ENCODE measurements at places on chromosomes 11 and 22.

DNA sequence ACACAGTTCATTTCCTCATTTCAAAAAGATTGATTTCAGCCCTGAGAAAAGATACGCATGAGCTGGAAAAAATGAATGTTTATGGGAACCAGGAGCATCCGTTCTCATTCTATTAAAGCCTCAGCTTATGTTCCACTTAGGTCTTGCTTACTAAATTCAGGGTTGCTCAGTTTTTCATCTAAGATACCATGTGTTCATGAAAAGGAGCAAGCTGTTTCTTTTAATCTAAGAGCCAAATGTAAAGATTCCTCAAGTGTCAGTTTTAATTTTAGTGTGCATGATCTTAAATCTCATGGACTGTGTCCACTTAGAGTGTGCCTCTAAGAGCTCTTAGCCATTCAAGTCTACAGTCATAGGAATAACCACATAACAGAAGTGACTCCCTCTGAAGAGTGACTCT is 141.5 kb upstream of the ARHGAP42 start:
- DNase-seq = no peak

DNA sequence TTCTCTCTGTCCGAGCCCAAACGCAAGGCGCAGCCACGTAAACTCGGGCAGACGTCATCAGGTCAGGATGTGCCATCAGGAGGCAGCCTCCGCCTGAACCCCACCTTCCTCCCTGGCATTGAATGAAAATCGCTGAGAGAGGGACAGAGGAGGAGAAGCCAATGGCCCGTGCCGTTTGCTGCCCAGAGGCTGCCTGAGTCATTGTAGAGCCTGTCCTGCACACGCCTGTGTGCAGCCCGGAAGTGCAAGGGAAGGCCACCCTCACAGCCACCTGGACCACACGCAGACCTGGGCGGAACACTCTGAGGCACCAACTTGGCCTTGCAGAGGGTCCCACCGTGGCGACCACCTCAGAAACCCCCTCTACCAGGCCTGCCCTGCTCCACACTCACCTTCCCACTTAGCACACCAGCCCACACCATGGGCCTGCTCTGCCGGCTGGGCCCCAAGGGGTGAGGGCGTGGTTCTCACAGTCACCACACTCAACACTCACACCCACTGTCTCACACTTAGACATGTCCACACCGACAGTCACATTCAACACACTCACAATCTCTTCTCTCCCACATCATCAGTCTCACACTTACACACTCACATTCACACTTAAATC is 9.1 kb downstream of the CHID1 start:
- no peak for DNase-seq

DNA sequence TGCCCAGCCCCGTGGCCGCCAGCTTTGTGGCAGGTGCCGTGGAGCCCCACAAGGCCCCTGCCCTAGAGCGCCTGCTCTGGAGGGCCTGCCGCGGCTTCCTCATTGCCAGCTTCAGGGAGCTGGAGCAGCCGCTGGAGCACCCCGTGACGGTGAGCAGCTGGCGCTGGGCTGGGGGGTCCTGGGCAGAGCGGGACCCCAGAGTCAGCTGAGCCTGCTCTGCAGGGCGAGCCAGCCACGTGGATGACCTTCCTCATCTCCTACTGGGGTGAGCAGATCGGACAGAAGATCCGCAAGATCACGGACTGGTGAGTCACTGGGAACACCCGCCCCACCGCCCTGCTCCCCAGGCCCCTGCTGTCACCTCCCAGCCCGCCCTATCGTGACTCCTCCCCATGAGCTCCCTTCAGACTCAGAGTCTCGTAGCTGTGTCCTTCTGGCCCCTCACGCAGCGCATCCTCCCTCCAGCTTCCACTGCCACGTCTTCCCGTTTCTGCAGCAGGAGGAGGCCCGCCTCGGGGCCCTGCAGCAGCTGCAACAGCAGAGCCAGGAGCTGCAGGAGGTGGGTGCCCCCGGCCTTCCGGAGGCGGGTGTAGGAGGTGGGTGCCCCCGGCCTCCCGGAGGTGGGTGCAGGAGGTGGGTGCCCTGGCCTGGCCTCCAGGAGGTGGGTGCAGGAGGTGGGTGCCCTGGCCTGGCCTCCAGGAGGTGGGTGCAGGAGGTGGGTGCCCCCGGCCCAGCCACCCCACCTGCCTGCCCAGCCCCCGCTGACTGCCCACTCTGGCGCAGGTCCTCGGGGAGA is 4.7 kb downstream of the TCIRG1 start:
- DNase-seq = no peak

GRCh38 chr11:114377612-114378267 is 22.6 kb downstream of the C11orf71 start:
- no peak for DNase-seq

- DNase-seq = no peak
Observed at GRCh38 chr22:19900707-19901436, 40.7 kb upstream of the COMT start.

DNA sequence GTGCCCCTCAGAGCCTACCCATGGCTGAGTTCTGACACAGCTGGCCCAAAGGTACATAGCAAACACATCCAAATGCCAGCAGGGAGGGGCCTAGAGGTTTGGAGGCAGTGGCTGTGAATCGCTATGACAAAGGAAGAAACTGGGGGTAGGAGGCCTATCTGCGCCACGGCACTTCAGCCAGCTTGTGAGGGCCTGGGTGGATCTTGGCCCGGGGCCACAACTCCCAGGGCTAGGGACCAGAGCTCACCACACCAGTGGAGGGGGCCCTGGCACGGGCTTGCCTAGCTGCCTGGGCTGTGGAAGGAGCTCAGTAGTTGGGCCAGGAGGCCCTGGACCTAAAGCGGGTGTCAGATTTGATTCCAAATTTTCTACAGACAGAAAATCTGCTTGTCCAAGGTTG is 9.4 kb upstream of the NAP1L4 start:
- no peak for DNase-seq

- DNase-seq = no peak
Observed at GRCh38 chr11:103633819-103634590, 402.4 kb upstream of the DDI1 start.

DNA sequence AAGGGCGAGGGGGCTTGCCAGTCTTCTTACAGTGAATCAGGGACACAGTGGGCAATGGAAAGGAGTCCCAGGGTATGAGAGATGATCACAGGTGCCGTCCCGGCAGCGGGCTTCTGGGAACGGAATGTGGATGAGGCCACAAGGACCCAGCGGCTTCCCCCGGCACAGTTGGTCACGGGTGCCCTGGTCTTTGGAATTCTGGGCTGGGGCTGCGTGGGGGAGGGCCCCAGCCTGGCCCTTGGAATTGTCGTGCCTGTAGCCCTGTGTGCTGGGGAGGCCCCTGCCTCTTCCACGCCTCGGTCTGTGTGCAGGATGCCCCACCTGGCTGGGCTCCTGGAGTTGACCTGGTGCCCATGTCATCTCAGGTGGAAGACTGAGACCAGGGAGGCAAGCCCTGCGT is 76.6 kb downstream of the FBLN1 start:
- DNase-seq = no peak

DNA sequence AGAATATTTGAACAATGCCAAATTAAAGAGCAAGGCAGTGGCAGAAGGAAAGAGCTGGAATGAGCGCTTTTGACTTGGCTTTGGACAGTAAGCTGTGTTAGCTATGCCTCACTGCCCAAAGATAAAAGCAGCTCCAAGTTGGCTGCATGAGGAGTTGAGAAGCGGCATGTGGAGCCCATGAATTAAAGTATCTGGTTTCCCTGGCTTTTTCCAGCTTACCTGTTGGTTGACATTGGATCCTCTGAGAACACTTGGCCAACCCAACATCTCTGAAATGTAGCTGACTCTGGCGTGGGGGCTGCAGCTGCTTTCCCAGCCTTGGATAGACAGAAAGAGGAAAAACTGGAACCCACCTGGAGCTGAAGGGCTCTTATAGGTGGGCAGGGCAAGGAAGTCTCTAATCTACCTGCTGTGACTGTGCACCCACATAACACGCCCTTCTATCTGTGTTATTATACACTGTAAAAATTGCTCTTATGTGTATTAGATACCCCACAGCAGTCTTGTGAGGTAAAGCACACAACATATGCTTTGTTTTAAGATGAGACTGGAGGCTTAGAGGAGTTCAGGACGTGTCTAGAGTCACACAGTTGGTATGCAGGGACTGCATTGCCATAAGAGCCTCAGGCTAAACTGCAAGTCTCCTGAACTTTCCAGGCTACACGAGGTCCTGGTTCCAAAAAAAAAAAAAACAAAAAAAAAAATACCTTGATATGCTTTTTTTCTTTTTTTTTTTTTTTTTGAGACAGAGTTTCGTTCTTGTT is 5.8 kb downstream of the UBASH3B start:
- peak; percentile 93 for DNase-seq

DNA sequence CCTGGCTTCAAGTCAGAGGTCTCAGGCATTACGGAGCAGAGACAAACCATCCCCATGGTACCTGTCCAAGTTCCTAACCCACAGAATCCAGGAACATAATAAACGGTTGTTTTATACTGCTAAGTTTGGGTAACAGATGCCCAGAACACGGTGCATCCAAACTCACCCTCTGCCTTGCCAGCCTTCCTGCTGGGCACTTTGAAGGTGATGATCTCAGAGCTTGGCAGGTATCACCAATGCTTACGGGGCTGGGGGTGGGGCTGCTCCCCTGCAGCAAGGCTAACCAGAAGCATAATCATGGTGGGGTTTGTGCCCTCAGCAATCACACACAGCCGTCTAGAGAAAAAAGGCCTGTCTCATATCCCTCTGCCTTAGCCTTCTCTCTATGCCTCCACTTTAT is 27.1 kb downstream of the DKK3 start:
- no peak for DNase-seq

DNA sequence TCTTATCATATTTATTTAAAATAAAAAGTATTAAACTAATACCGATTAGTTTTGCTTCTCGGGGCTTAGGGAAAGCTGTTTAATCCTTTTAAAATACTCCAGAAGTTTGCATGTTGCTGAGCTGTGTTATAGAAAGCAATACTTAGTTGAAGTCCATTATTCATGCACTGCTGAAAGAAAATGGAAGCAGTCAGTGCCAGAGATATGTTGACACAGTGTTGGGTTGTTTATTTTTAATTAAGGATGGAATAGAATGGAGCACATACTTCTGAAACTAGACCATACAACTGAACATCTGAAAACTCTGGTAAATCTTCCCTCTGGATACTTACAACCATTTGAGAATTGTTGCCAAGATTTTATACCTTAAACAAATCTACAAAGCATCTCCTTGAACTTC is 282.7 kb upstream of the CCDC179 start:
- no peak for DNase-seq

GRCh38 chr22:20237480-20238440 is 30.4 kb downstream of the RTN4R start:
- no peak for DNase-seq

DNA sequence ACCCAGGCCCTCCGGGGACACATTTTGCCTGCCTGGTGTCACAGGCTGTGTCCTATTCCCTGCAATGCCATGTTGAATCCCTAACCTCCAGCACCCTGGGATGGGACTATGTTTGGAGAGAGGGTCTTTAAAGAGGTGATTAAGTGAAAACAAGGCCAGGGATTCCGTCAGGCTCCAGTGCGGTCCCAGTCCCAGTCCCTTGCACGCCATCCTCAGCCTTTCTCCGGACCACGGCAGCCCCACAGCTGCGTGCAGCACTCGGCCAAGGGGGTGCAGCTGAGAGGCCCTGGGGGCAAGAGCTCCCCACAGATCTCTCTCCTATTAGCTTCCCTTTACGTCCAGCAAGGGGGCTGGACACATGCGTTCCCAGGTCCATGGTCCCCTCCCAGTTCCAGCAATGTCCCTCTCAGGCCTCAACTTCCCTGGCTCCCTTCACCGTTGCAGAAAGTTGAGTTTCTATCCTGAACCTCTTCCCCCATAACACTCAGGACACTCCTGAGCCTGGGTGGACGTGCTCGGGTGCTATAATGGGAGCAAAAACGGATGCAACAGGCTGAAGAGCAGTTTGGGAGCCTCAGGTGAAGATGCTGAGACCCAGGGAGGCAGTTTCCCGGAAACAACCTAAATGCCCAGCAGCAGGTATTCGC is 1422.7 kb downstream of the BRD1 start:
- DNase-seq = no peak

- peak; percentile 78 for DNase-seq
Observed at GRCh38 chr11:57288771-57289579, 35.8 kb downstream of the TNKS1BP1 start.

DNA sequence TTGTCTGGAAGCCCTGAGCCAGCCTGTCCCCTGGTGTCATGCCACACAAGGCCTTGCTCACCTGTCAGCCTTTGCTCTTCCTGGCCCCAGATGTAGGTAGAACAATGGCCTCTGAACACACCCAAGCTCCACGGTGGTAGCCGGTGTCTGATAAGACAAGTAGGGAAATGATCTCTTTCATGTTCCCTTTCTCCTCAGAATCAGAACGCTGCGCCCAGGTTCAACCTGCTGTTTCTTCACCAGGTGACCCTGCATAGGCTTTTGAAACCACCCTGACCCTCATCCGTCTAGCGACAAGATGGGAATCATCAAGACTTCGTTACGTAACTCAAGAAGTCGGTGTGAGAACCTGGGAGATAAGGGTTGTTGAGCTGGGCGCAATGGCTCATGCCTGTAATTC is 28.7 kb upstream of the YWHAH start:
- no peak for DNase-seq

DNA sequence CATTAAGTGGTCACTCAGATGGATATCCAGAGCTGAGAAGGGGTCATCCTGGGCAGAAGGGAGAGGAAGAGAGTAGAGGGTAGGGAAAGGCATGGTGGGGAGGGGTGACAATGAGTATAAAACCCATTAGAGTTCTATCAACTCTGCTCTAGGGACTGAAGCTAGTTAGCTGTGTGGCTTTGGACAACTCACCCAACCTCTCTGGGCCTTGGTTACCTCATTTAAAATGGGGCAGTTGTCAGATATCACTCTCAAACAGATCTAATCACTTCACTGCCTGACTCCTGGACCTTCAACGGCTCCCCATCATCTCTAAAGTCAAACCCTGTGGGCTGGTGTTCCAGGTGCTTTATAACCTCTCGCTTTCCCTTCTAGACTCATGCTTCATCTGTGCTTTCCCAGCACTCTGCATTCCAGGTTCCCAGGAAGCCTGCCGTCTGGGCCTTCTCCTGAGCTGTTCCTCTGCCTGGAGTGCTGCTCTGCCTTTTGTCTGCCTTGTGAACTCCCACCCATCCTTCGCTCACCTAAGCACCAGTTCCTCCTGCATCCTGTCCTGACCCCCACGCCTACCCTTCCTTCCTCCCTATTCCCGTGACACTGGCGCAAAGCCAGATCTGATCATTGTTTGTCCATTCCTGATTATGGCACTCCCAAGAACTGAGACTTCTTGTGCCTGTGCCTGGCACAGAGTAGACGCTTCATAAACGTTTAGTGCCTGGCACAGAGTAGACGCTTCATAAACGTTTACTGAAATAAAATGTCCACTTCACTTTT is 22.3 kb upstream of the KCNJ11 start:
- DNase-seq = no peak

GRCh38 chr22:19865141-19865829 is 10.6 kb upstream of the GNB1L start:
- no peak for DNase-seq

DNA sequence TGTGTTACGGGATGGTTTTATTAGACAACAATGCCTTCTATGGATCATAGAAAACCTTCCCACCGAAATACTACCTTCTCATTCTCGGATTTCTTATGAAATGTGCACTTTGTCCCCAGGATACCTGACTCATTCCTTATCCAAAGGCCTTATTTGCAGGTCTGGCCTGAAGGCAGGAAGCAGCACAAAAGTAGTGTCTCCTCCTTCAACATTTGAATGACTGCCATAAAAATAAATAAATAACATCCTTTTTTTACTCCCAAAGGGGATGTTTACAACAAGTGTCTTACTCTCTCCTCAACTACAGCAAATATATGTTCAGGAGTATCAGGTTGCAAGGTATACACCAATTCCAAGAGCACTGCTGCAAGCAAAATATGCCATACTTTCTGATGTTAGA is 41.6 kb upstream of the PAK1 start:
- DNase-seq = no peak

- no peak for DNase-seq
Observed at GRCh38 chr22:19377565-19378343, 53.8 kb downstream of the HIRA start.

- no peak for DNase-seq
Observed at GRCh38 chr11:35992548-35992947, 48.7 kb downstream of the LDLRAD3 start.

All from foreskin keratinocyte (primary cell).